ENCODE measurements at places on chromosomes 4 and X.

GRCh38 chr4:122894827-122895226 is 27.6 kb downstream of the NUDT6 start:
- no peak for DNase-seq

DNA sequence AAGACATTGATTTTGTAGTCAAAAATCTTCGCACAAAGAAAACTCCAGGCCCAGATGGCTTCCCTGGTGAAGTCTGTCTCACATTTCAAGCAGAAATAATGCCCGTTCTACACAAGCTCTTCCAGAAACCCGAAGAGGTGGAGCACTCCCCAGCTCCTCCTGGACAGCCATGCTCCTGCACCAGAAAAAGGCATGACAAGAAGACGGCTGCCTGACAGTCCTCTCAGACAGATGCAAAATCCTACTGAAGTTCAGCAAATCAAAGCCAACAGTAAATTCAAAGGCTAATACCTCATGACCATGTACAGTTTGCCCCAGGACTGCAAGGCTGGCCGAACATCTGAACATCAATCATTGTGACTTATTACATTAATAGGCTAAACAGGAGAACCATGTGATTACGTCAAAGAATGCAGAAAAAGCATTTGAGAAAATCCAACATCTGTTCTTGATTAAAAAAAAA is 30.8 kb upstream of the MXD4 start:
- no peak for DNase-seq

- DNase-seq: no peak
Observed at GRCh38 chr4:115126491-115126890, 13.1 kb upstream of the NDST4 start.

DNA sequence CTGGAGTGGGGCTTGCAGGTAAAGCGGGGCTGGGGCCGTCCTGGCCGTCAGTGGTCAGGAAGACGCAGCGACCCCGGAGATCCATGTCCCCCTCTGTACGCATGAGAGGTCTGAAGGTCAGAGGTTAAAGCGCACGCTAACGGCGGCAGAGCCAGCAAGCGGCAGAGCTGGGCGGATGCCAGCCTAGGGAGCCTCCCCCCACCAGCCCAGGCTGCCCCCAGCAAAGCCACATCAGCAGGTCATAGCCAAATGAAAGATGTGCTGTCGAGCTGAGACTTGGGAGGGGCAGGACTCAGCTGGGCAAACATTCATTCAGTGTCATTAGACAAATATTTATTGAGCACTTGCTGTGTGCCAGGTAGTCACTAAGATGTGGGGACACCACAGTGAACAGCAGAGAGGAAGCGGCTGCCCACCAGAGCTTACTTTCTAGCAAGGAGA is 593 bp upstream of the JAKMIP1 start:
- DNase-seq: no peak

DNA sequence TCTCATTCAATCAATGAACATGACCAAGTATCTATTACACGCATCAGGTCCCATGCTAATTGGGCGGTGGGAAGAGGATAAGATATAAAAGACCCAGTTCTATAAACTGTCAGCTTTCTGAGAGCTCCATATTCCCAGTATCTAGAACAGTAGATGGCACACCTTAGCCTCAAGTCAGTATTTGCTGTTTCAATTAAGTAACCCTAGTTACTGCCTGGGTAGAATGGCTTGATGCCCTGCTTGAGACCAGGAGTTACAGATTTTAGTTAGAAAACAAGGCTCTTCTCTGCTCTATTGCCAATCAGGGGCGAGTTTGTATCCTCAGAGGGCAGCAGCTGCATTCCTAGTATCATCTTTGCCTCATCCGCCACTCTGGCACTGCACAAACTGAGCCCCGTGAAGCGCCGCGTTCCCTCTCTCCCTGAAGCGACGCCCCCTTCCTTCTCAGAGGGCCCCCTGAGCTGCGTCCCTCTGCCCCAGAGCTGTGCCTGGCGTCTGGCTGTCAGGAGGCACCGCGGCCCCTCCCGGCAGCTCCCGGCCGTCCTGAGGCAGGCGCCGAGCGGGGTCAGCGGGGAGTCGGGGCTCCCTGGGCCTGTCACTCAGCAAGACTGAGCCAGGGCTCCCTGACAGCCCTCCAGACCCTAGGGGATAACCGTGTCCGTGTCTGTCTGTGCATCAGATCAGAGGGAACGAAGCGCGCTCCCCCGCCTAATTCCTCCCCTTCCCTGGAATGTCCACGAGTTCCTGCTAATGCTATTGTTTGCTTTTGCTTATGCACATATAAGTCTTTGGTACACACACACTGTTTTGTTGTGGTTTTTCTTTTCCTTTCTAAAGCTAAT is 212.4 kb upstream of the TTC29 start:
- DNase-seq: no peak

GRCh38 chr4:94228493-94229216 is 21.0 kb downstream of the SMARCAD1 start:
- no peak for DNase-seq

GRCh38 chr4:154658680-154659405 is 46.4 kb upstream of the FGG start:
- DNase-seq: no peak
